ENCODE measurements at places on chromosomes 5 and 9.
A peak's percentile ranks its signal among the peaks of the same experiment; 100 is the strongest.

DNA sequence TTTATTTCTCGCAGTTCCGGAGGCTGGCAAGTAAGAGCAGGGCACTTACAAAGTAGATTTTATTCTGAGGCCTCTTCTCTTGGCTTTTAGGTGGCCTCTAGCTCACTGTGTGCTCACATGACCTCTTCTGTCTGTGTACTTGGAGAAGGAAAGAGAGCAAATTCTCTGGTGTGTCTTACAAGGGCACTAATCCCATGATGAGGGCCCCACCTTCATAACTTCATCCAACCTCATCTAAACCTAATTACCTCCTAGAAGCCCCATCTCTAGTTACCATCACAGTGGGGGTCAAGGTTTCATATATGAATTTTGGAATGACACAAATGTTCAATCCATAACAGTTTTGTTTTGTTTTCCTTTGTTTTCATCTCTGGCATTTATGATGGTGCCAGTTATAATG is 376.1 kb downstream of the ADGRV1 start:
- DNase-seq = no peak
- H3K4me1 ChIP-seq = peaks cover 6% of the 10 kb centered on the region
- H3K27me3 ChIP-seq = peaks cover 6% of the 10 kb centered on the region
- no peaks in the 10 kb centered on the region for H3K36me3 ChIP-seq
- no peak overlapping the region for H3K4me3 ChIP-seq
- H3K27ac ChIP-seq = no peak overlapping the region

DNA sequence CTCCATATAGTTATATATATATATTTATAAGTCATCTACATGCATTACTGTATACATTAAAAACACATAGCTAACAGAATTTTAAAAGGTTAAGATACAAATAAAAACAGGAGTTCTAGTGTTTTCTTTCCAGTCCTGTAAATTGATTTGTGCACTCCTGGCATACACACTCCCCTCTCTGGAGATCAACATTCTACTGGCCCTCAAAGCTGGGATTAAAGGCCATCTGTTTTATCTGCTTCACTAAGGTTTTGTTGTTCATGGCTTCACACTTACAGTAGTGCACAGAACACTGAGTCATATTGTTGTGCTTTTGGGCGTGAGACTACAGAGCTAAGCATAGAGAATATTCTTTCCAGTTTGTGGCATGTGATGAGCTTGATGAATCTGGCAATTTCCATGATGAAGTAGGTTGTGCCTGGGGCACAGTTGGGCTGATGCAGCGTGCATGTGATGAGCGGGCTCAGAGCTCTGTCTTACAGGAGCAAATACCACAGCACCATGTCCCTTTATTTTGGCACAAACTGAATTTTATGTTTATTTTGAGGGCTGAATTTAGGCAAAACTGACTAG is 98.2 kb downstream of the TAF11L14 start:
- no peaks in the 10 kb centered on the region for H3K4me1 ChIP-seq
- no peak overlapping the region for H3K27ac ChIP-seq
- H3K36me3 ChIP-seq = no peaks in the 10 kb centered on the region

- no peak overlapping the region for H3K27ac ChIP-seq
- H3K36me3 ChIP-seq = no peaks in the 10 kb centered on the region
- H3K4me3 ChIP-seq = no peak overlapping the region
- H3K4me1 ChIP-seq = no peaks in the 10 kb centered on the region
Measured at GRCh38 chr5:158140120-158140731, 281.3 kb upstream of the CLINT1 start.

GRCh38 chr5:72812488-72812887 is 4.0 kb upstream of the TNPO1 start:
- H3K27me3 ChIP-seq = peaks cover 40% of the 10 kb centered on the region
- no peak overlapping the region for H3K4me3 ChIP-seq
- no peak for DNase-seq
- no peak overlapping the region for H3K27ac ChIP-seq

DNA sequence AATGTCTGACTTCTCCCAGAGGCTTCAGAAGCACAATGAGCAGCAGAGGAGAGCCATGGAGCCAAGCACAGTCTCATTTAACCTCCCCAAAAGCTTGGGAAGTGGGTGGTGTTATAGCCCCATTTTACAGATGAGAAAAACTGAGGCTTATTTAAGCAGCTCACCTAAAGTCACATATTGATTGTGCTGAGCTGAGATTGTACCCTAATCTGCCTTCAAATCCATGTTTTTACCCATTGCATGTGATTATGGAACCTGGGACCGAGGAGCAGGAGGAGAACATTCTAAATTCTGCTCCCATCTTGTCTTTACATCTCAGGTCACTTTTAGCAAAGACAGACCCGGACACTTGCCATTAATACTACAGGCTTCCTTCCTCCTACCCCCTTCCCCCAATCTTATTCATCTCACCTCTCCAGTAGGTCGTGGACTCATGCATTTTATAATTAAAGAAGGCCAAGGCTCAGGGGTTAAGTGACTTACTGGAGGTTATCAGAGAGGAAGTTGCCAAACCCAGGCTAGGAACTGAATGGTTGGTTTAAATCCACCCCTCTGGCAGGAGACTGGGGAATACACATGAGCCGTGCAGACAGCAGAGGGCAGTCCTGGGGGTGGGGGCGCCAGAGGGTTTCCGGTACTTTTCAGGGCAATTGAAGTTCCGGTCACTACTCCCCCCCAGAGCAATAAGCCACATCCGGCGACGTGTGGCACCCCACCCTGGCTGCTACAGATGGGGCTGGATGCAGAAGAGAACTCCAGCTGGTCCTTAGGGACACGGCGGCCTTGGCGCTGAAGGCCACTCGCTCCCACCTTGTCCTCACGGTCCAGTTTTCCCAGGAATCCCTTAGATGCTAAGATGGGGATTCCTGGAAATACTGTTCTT is 51.0 kb upstream of the IL17B start:
- H3K27me3 ChIP-seq = no peaks in the 10 kb centered on the region
- no peaks in the 10 kb centered on the region for H3K4me1 ChIP-seq
- DNase-seq = no peak
- H3K36me3 ChIP-seq = no peaks in the 10 kb centered on the region

DNA sequence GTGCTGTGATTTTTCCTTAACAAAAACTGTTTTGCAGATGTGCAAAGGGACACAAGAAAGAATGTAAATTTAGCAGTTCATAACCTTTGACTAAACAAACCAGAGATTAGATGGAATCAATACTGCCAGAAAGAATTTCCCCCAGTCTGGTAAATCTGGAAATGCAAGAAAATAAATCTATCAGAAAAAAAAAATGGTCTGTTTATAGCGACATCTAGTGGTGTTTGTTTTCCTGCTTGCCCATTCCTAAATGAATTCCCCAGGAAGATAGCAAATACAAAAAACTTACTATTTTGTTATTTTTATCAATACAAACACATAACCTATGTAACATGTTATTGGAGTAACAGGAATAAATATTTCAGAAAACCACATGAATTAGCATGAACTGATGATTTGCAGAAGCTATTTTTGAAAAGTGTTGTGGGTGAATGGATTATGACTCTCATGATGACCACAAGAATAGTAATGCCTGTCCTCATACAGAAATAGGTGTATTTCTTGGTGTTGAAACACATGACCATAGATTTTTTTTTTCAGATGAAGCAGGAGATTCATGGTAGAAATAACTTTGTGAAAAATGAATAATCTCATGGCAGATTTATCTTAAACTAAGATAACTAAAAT is 1703.8 kb downstream of the MAT2B start:
- no peak overlapping the region for H3K4me3 ChIP-seq
- no peak for DNase-seq
- no peaks in the 10 kb centered on the region for H3K4me1 ChIP-seq
- peaks cover 3% of the 10 kb centered on the region for H3K27me3 ChIP-seq
- no peaks in the 10 kb centered on the region for H3K36me3 ChIP-seq

GRCh38 chr5:80025069-80025468 is 10.1 kb upstream of the THBS4 start:
- H3K27me3 ChIP-seq = peaks cover 33% of the 10 kb centered on the region
- H3K4me1 ChIP-seq = no peaks in the 10 kb centered on the region
- no peak overlapping the region for H3K27ac ChIP-seq
- H3K36me3 ChIP-seq = no peaks in the 10 kb centered on the region
- no peak overlapping the region for H3K4me3 ChIP-seq
- no peak for DNase-seq

DNA sequence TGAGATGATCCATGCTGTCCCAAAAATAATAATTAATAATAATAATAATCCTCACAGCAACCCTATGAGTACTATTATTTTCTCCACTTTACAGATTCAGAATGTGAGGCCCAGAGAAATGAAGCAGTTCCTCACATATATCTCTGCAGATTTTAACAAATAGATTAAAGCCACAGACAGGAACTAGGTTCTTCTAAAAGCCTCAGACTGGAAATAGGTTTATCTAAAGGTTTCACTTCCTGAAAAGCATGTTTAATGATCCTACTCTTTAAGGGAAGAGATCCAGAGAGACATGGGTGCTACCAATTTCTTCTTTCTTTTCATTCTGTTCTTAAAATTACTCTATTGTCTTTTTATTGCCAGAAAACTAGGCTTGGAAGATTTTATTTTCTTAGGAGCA is 1079.4 kb upstream of the COX7C start:
- H3K4me1 ChIP-seq = no peaks in the 10 kb centered on the region
- DNase-seq = no peak
- H3K27ac ChIP-seq = no peak overlapping the region
- H3K36me3 ChIP-seq = no peaks in the 10 kb centered on the region
- H3K4me3 ChIP-seq = no peak overlapping the region

- no peak overlapping the region for H3K27ac ChIP-seq
- peaks cover 3% of the 10 kb centered on the region for H3K27me3 ChIP-seq
- no peak overlapping the region for H3K4me3 ChIP-seq
- peaks cover 33% of the 10 kb centered on the region for H3K36me3 ChIP-seq
Measured at GRCh38 chr5:40634593-40634992, 45.1 kb upstream of the PTGER4 start.

GRCh38 chr5:113330533-113331208 is 104.1 kb downstream of the TSSK1B start:
- peaks cover 6% of the 10 kb centered on the region for H3K27me3 ChIP-seq
- H3K36me3 ChIP-seq = no peaks in the 10 kb centered on the region
- peaks cover 14% of the 10 kb centered on the region for H3K4me1 ChIP-seq

DNA sequence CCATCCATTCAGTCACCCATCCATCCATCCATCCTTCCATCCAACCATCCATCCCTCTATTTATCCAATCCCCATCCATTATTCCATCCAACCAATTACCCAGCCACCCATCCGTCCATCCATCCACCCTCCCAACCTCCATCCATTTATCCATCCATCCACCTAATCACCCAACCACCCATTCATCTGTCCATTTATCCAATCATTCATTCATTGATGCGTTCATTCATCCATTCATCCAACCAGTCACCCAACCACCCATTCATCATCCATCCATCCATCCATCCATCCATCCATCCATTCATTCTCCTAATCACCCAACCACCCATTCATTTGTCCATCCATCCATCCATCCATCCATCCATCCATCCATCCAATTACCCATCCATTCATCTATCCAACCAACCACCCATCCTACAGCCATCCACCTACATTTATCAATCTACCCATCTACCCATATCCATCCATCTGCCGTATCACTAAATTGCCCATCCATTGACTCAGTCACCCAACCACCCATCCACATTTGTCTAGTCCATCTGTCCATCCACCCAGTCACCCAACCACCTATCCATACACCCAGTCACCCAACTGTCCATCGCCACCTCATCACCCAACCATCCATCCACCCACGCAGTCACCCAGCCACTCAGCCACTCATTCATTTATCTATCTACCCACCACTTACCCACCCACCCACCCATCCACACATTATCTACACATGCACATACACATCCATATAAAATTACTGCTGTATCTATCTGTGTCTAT is 165.4 kb downstream of the TRIO start:
- H3K4me3 ChIP-seq = no peak overlapping the region
- peaks cover 1% of the 10 kb centered on the region for H3K27me3 ChIP-seq
- H3K27ac ChIP-seq = no peak overlapping the region

DNA sequence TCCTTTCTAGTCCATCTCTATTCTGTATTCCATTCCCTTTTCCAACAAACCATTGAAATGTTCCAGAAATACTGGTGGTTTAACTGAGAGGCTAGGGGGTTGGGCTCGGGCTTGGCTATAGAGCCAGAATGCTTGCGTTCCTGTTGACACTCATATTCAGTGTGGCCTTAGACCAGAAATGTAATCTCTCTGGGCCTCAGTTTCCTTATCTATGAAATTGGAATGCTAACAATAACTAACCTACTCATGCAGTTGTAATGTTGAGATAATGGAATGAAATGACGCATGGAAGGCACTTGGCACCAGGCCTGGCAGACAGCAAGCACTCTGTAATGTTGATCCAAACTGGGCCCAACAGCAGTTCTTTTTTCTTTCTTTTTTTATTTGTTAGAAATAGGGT is 26.8 kb downstream of the JADE2 start:
- peaks cover 46% of the 10 kb centered on the region for H3K36me3 ChIP-seq
- no peak for DNase-seq
- peaks cover 46% of the 10 kb centered on the region for H3K4me1 ChIP-seq
- no peak overlapping the region for H3K4me3 ChIP-seq
- no peak overlapping the region for H3K27ac ChIP-seq
- H3K27me3 ChIP-seq = no peaks in the 10 kb centered on the region

- H3K27ac ChIP-seq = no peak overlapping the region
- H3K4me1 ChIP-seq = no peaks in the 10 kb centered on the region
- H3K4me3 ChIP-seq = no peak overlapping the region
- H3K27me3 ChIP-seq = peaks cover 9% of the 10 kb centered on the region
- no peaks in the 10 kb centered on the region for H3K36me3 ChIP-seq
Measured at GRCh38 chr9:105148328-105149006, 96.0 kb upstream of the SLC44A1 start.

GRCh38 chr9:89536145-89536574 is 38.2 kb upstream of the SEMA4D start:
- H3K4me3 ChIP-seq = peak overlapping the region; percentile 30
- H3K27ac ChIP-seq = peak overlapping the region; percentile 90
- H3K36me3 ChIP-seq = no peaks in the 10 kb centered on the region
- no peaks in the 10 kb centered on the region for H3K27me3 ChIP-seq
- DNase-seq = peak; percentile 41

DNA sequence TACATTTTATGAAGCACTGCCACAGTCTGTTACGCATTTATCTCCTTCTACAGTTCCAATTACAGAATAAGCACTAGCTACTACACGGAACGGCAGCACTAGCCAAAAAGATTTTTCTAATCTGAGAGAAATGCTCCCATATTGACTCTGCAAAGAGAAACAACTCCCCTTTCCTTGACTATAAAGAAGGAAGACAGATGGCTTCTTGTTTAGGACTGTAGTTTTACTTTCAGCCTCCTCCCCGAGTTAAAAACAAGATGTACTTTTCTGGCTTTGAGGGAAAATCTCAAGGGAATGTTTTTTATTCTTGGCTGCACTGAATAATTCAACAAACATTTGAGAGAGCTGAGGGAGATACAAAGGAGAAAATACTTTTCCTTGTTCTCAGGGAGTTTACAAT is 1.9 kb upstream of the SLC44A1 start:
- no peak for DNase-seq
- no peaks in the 10 kb centered on the region for H3K36me3 ChIP-seq
- no peak overlapping the region for H3K27ac ChIP-seq
- peaks cover 58% of the 10 kb centered on the region for H3K27me3 ChIP-seq
- H3K4me3 ChIP-seq = no peak overlapping the region

GRCh38 chr5:153903321-153903720 is 135.4 kb downstream of the FAM114A2 start:
- no peak overlapping the region for H3K27ac ChIP-seq
- H3K4me1 ChIP-seq = no peaks in the 10 kb centered on the region
- no peak overlapping the region for H3K4me3 ChIP-seq
- DNase-seq = no peak

GRCh38 chr5:155906046-155906445 is 420.9 kb upstream of the SGCD start:
- no peaks in the 10 kb centered on the region for H3K27me3 ChIP-seq
- H3K4me3 ChIP-seq = no peak overlapping the region
- H3K27ac ChIP-seq = no peak overlapping the region
- no peak for DNase-seq
- no peaks in the 10 kb centered on the region for H3K36me3 ChIP-seq

GRCh38 chr9:113934829-113935676 is 58.9 kb downstream of the ZNF618 start:
- no peak overlapping the region for H3K4me3 ChIP-seq
- peaks cover 3% of the 10 kb centered on the region for H3K27me3 ChIP-seq
- H3K36me3 ChIP-seq = no peaks in the 10 kb centered on the region
- H3K27ac ChIP-seq = no peak overlapping the region
